Stimulated activated CD4-positive, alpha-beta T cell treated with anti-CD3 and anti-CD28 coated beads, TNF-alpha, amount 100 ng/mL, for 24 hours (primary cell): ENCODE measurements at places on chromosomes 1 and 21.

DNA sequence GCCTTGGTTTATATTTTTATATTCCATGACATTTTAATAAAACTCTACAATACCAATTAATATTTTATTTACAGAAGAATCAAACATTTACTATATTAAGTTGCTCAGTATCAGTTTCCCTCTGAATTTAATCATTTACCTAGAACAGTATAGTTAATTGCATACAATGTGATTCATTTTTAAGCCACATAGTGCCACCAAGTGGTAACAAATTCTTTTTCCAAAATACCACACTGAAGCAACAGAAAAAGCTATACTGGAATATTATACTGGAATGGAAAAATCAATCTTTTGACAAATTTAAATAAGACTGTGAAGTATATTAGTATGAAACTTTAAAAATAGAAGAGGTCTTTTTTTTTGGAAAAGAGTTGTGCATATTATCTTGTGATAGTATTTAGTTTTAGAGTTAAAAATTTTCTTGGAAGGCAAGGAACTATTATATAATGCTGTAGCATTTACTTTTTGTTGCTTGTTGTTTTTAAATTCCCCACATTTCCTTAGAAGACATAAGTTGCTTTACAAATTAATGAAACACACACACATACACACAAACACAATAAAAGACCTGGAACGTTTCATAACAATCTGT lies 57.3 kb downstream of the ZNF644 start:
- no peak for DNase-seq

GRCh38 chr1:201828217-201828819 lies 639 bp upstream of the IPO9 start:
- DNase-seq = no peak

DNA sequence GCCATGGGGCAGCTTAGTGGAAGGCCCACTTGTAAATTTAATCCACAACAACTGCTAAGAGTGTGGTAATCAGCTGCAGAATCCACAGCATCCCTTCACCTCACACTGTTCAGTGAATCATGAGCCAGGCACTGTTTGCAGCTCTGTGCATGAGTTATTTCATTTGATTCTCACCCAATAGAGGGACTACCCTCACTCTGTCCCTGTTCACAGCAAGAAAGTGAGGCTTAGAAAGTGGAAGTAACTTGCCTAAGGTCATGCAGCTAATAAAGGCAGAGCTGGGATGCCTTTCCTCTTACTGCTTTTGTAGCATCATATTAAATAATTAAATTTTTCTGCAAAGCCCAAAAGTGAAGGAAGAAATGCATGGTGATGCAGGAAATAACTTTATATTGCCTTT lies 346.5 kb upstream of the PLD5 start:
- no peak for DNase-seq

GRCh38 chr1:231041719-231042261 lies 1.7 kb upstream of the FAM89A start:
- DNase-seq = no peak

DNA sequence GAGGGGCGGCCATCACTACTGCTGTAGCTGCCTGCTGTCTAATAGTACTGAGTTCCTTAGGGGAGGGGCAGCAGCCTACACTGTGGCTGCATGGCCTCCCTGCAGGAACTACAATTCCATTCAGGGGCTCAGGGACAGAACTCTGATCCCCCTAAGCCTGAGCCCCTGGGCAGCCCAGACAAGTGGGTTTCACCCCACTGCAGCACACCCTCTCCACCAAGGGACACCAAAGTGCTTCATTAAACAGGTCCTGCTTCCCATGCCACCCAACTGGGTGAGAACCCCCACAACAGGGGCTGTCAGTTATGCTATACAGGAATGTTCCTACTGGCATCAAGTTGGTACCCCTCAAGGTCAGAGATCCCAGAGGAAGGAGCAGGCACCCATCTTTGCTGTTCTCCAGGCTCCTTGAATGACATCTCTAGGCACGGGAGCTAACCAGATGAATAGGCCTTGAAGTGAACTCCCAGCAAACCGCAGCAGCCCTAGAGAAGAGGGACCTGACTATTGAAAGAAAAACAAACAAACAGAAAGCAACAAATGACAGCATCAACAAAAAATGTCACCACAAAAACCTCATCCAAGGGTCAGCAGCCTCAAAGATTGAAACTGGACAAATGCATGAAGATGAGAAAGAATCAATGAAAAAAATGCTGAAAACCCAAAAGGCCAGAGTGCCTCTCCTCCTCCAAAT lies 437.4 kb downstream of the NUF2 start:
- DNase-seq = no peak

DNA sequence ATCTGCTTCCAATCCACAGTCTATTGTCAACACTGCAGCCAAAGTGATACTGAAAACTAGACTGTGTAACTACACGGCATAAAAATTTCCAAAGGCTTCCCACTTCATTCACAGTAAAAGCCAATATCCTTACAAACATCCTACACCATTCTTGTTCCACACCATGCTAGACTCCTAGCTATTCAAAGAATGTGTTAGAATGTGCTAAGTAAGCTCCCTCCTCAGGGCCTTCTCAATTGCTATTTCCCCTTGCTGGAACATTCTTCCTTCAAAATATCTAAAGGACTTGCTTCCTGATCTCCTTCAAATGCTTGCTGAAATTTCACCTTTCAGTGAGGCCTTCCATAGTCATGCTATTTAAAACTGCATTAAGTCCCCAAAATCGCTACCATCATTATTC lies 228.1 kb downstream of the AKT3 start:
- DNase-seq = no peak
